ENCODE measurements at places on chromosomes 5 and 9.

GRCh38 chr5:133534566-133534965 is 77.8 kb downstream of the FSTL4 start:
- DNase-seq, result no peak

DNA sequence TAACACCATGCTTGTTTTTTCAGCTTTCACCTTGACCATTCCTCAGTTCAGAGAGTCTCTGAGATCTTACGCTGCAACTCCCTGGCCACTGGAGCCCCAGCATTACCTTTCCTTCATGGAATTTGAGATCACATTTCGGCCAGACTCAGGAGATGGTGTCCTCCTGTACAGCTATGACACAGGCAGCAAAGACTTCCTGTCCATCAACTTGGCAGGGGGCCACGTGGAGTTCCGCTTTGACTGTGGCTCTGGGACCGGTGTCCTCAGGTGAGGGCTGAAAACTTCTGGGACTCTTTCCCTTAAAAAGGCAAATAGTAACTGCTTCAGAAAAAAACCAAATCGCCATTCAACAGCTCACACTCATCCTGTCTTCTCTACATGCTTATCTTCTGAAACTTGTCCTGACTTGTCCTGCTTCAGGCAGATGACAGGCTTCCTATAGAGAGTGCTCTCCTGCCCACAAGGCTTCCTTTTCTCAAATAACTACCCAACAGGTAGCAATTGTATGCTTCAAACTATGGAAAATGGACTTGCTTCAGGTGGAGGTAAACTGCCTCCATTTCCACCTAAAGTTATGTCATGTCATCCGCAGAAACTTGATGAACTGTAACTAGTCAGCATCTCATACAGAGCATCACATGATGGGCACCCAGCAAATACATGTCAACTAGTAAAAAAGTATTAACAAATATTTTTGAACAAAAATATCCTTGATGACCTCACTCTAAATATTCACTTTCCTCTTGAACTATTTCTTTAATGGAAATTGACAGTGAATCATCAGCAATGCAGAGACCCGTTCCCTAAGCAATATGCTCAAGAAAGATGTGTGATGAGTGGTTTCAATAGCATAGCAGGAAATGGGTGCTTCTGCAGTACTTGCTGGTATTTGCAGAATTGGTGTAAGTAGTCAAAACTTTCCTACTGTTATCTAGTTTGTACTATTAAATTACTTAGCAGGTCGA is 129.2 kb downstream of the LIFR start:
- DNase-seq, result no peak

DNA sequence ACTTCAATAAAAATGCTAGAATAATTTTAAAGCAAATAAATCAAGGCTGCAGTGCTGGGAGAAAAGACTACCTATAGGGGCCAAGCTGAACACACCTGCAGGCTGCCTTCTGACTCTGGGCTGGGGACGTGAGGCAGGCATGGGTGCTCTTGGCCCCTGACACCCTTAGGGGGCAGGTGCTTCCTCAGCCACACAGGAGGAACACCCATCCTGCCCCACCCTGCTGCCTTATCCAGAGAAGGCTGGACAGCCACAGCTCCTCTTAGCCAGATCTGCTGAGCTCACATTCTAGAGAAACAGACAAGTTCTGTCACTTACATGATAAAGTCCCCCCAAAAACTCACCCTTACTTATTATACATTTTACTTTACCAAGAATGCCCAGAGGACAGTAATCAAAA is 6.6 kb upstream of the LMX1B start:
- no peak for DNase-seq

DNA sequence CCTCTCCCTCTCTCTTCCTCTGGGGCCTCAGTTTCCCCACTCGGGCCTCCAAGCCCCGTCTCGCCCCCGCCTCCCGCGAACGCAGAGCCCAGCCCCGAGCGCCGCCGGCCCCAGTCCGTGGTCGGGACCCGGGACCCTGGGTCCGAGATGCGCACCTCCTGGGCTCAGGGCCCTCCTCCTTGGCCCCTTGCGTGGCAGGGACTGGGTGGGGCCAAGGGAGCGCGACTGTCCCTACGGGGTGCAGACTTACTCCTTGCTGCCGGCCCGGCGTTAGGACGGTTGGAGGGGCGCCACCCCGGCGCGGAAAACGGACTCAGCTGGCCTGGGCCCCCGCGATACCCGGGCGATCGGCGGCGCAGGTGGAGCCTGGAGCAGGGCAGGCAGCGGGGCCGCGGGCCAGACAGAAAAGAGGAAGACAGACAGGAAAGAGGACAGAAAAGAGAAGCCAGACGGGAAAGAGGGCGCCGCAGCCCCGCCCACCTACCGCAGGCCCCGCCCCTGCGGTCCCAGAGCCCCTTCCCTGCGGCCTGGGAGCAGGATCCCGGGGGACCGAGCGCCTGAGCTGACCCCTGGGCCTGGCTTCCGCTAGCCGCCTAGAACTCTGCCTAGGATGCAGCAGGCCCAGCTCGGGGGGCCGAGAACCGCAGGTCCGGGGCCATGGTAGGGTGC is at the start of gene GBGT1:
TSS of gene GBGT1 (minus strand) at position 411 of the 669 bp plus-strand sequence. CDS start 1,502 bp downstream, outside the sequence.
- no peak for DNase-seq

GRCh38 chr5:138352722-138353559 is 456 bp downstream of the KDM3B start:
- peak; percentile 62 for DNase-seq

DNA sequence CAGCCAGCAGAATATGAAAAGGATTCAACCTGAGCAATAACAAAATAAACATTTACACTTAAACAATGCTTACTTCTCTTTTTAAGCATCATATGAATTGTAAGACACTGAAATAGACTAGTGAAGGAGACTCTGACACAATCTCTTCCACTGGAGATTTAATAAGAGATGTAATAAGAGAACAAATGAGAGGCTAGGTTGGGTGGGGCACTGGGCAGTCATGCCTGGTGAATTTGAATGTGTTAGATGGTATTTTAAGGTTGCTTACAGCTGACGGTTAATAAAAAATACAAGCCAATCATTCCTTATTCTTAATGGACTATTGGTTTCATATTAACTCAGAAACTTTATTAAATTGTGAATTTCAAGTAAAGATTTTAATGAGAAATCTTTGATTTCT is 105.9 kb upstream of the TARS1 start:
- no peak for DNase-seq

- no peak for DNase-seq
Measured at GRCh38 chr9:131791542-131792254, 51.8 kb upstream of the RAPGEF1 start.

DNA sequence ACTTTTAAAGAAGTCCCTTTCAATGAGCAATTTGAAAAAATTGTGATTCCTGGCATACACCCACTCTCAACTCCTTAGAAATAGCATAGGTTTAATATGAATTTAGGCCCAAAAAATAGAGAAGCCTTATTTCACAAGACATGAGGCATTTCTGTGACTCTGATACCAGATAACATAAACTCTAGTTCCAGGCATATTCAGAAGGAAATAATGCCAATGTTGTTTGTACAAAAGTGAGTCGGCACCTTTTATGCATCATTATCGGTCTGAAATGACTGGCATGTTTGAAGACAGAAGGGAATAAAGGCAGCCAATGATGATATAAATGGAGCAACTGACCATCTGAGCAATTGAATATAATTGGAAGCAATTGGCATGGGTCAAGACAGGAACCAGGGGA is 19.4 kb upstream of the RECK start:
- no peak for DNase-seq

- peak; percentile 29 for DNase-seq
Measured at GRCh38 chr5:172640822-172641358, at the start of gene NEURL1B. NEURL1B (plus strand) TSS chr5:172641263; CDS start chr5:172641407, 144 bp downstream.

GRCh38 chr9:27539479-27540441 is 10.1 kb upstream of the MOB3B start:
- DNase-seq, result no peak

GRCh38 chr5:93382188-93382825 is 198.7 kb downstream of the NR2F1-AS1 start:
- no peak for DNase-seq

DNA sequence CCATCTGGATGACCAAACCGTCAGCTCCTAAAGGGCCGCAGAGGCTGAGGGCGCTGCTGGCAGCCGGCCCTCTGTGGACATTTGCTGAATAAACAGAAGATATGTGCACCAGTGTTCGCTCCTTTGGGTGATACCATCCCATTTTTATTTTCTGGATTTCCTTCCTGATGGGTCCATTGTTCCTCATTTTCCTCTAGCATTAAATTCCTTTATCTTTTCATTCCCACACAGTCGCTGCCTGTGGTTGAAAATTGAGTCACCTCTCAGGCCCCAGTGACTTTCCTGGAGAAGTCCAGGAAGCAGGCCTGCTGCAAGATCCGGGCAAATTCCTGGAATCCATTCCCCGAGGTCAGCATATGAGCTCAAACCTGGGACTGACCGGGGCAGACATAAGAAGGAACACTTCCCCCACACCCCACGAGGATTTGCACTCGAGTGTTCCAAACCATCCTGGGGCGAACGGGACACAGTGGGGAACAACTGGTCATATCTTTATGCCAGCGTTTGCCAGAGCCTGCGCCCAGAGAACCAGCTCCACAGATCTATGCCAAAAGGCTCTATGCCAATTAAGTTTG is 86.7 kb upstream of the PCA3 start:
- DNase-seq, result no peak

DNA sequence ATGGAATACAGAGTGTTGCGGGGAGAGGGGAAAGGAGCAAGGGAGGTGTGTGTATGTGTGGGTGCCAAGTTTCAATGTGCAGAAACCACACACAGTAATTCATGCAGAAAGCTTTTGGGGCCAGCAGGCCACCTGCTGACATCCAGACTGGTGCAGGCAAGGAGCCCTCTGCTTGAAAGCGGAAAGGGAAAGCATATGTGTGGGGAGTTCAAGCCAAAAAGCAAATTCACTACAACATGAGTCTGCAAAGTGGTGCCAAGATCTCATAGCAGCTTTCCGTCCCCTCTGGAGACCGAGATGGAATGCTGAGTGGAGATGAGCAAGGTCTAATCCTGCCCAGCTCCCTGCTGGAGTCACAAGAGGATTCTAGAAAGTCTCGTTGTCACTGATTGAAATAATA is 159.7 kb upstream of the VLDLR start:
- DNase-seq, result no peak

GRCh38 chr9:123371805-123372590 is 16.0 kb downstream of the CRB2 start:
- no peak for DNase-seq
